ENCODE measurements at places on chromosomes 5 and 9.

GRCh38 chr9:70901013-70901412 is 220.4 kb downstream of the TRPM3 start:
- no peak for DNase-seq

GRCh38 chr5:54746346-54746745 is 228.8 kb downstream of the SNX18 start:
- no peak for DNase-seq

GRCh38 chr9:91415290-91415689 is 8.3 kb downstream of the NFIL3 start:
- DNase-seq: no peak

DNA sequence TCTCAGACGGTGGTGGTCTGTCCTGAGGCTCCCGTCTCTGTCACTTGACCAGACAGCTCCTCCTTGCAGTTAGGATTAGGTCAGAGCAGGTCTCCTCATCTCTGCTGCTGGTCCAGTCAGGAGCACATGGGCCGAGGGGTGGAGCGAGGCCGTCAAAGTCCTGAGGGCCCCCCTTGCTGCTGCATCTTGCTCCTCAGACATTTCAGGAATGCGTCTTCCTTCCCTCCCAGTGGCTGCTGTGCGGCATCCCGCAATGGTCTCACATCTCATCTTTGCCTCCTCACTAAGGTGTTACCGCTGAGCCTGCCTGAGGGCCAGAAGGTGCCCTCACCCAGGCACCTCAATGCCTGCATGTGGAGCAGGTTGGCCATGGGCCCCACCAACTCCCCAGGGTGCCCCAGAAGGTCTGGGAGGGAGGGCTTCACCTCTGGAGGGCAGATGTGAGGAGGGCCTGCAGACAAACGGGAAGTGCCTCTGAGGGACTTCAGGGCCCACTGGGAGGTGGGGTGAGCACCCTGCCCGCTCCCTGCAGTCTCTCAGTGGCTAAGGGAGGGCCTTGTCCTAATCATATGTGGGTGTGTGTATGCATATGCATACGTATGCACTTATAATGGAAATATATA is 137.7 kb upstream of the LMX1B start:
- no peak for DNase-seq

- DNase-seq: no peak
These were observed 1186.6 kb upstream of the SEMA6A start for GRCh38 chr5:117761186-117761585.

Data from activated CD4-positive, alpha-beta T cell treated with anti-CD3 and anti-CD28 coated beads for 1 hour (primary cell).